K562 (cell line): ENCODE measurements at places on chromosomes 2 and 18. TPM values are rescaled to one million over a fixed set of nuclear protein-coding genes. Genes with fewer than 3 reads are reported as not detected.

GRCh38 chr2:223585666-223586065, 16.5 kb downstream of the SCG2 start:
- no peaks in the 10 kb centered on the region for H3K27me3 ChIP-seq
- H3K4me1 ChIP-seq = no peaks in the 10 kb centered on the region
- no peak for DNase-seq
- no peak overlapping the region for H3K27ac ChIP-seq
- no peak overlapping the region for H3K4me3 ChIP-seq
- H3K36me3 ChIP-seq = no peaks in the 10 kb centered on the region

DNA sequence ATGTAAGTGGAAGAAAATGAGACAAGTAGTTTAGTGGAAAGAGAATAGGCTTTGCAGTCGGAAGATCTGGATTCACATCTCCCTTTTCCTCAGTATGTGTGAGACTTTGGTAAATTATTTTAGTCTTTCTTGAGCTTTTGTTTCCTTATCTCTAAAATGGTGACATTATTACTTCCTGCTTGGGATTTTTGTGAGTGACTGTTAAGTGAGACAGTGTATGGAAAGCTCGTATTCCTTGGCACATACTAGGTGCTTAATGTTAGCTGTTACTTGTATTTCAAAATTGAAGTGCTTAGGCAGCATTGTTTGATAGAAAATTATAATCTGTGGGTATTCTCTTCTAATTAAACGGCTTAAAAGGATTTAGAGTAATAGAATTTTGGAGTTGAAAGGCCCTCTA, 2.0 kb downstream of the ZNF638 start:
- H3K36me3 ChIP-seq = peaks cover 35% of the 10 kb centered on the region
- peak overlapping the region; percentile 51; the same call in 2 of the 3 replicates for H3K27ac ChIP-seq
- DNase-seq = no peak
- peak overlapping the region; percentile 98 for H3K4me3 ChIP-seq
- H3K27me3 ChIP-seq = no peaks in the 10 kb centered on the region

- no peak overlapping the region for H3K27ac ChIP-seq
- no peak overlapping the region for H3K4me3 ChIP-seq
- no peaks in the 10 kb centered on the region for H3K36me3 ChIP-seq
- DNase-seq = no peak
Observed at GRCh38 chr2:184532551-184532950, 65.8 kb upstream of the ZNF804A start.

DNA sequence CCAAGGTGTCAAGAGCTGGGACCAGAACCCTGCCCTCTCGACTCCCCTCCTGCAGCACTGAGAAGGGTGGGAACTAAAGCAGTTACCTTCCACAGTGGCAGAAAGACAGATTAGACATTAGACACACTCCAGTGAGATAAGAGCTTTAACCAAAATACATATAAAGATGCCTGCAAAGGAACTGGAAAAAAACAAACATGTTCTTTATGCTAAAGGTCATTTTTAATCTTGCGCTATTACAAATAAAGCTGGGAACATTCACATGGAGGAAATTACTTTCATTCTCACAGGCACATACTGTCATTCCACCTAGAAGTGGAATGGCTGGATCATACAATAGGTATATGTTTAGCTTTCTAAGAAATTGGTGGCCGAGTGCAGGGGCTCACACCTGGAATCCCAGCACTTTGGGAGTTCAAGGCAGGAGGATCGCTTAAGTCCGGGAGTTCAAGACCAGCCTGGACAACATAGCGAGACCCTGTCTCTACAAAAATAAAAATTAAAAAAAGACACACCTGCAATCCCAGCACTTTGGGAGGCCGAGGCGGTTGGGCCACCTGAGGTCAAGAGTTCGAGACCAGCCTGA, 41.9 kb downstream of the C2orf76 start:
- no peaks in the 10 kb centered on the region for H3K27me3 ChIP-seq
- DNase-seq = no peak
- no peaks in the 10 kb centered on the region for H3K36me3 ChIP-seq

DNA sequence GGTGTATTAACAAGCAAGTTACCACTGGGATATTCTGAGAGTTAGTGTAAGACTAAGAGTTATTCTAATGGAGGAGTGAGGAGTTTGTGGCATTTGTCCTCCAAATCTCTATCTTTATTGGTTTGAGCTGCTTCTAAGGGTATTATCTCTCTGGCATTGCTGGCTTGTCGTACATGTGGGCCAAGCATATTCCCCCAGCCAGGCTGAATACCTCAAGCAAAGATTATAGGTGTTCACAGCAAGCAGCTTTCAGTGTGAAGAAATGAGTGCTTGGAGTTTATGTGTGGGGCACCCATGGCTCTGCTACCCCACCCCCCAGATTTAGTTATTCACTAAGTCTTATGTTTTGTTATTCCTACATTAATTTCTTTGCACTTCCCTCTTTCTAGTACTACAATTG, 193.6 kb upstream of the FANCL start:
- H3K4me3 ChIP-seq = no peak overlapping the region
- no peaks in the 10 kb centered on the region for H3K27me3 ChIP-seq
- H3K4me1 ChIP-seq = no peaks in the 10 kb centered on the region

- no peaks in the 10 kb centered on the region for H3K27me3 ChIP-seq
- H3K4me3 ChIP-seq = no peak overlapping the region
- peaks cover 92% of the 10 kb centered on the region for H3K36me3 ChIP-seq
- H3K4me1 ChIP-seq = no peaks in the 10 kb centered on the region
- no peak for DNase-seq
Observed at GRCh38 chr2:171042253-171042969, 113.4 kb downstream of the GORASP2 start.

- H3K27ac ChIP-seq = no peak overlapping the region
- no peaks in the 10 kb centered on the region for H3K4me1 ChIP-seq
- no peaks in the 10 kb centered on the region for H3K27me3 ChIP-seq
- no peaks in the 10 kb centered on the region for H3K36me3 ChIP-seq
- no peak for DNase-seq
- H3K4me3 ChIP-seq = no peak overlapping the region
Observed at GRCh38 chr18:57188851-57189557, 42.1 kb downstream of the BOD1L2 start.

- no peaks in the 10 kb centered on the region for H3K4me1 ChIP-seq
- H3K27me3 ChIP-seq = peaks cover 13% of the 10 kb centered on the region; the same call in 1 of the 3 replicates
- H3K36me3 ChIP-seq = no peaks in the 10 kb centered on the region
- no peak overlapping the region for H3K27ac ChIP-seq
- DNase-seq = no peak
- H3K4me3 ChIP-seq = no peak overlapping the region
Observed at GRCh38 chr18:13362607-13363006, 144.0 kb downstream of the LDLRAD4 start.

DNA sequence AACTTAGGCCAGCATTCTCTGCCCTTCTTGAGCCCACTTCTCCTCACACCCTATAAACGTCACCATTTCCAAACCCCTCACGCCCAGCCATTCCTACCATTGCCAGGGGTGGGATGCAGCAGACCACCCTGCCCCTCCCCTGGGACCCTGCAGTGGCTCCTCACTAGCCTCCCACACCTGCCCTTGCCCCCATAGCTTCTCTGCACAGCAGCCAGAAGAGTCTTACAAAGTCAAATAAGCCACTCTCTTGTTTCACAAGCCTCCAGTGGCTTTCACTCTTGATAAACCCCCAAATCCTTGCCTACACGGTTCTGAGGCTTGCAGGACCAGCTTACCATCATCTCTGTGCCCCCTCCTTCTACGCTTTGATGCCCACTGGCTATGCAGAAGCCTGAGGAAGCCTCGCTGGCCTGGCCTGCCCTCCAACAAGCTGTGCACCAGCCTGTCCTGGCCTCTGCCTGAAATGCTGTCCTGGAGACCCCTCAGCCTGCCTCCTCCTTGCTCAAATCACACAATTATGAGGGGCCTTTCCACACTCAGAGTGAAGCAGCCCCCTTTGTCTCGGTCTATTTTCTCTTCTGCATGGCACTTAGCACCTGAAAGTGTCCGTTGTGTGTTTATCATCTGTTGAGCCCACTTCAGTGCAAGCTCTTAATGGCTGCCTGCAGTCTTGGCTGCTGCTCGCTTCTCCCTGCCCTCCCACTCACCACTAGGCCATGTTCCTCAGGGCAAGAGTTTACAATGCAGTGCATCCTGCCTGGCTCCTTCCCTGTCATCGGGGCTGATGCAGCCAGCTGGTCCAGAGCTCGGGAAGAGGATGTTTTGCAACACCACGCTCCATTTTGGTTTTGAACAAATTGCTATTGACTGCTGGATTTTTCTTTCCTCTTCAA, 82.6 kb upstream of the RGPD5 start:
- no peak overlapping the region for H3K27ac ChIP-seq
- no peaks in the 10 kb centered on the region for H3K4me1 ChIP-seq
- H3K27me3 ChIP-seq = peaks cover 4% of the 10 kb centered on the region; the same call in 1 of the 2 replicates

- H3K27me3 ChIP-seq = no peaks in the 10 kb centered on the region
- no peaks in the 10 kb centered on the region for H3K4me1 ChIP-seq
- DNase-seq = no peak
- H3K4me3 ChIP-seq = no peak overlapping the region
- H3K27ac ChIP-seq = no peak overlapping the region
Observed at GRCh38 chr18:73283788-73284187, 416.0 kb upstream of the NETO1 start.

GRCh38 chr2:66433945-66434678, 813 bp upstream of the MEIS1 start:
- H3K27ac ChIP-seq = no peak overlapping the region
- H3K27me3 ChIP-seq = no peaks in the 10 kb centered on the region
- H3K36me3 ChIP-seq = peaks cover 8% of the 10 kb centered on the region; the same call in 2 of the 3 replicates
- H3K4me3 ChIP-seq = peak overlapping the region; percentile 50
- DNase-seq = peak; percentile 39

DNA sequence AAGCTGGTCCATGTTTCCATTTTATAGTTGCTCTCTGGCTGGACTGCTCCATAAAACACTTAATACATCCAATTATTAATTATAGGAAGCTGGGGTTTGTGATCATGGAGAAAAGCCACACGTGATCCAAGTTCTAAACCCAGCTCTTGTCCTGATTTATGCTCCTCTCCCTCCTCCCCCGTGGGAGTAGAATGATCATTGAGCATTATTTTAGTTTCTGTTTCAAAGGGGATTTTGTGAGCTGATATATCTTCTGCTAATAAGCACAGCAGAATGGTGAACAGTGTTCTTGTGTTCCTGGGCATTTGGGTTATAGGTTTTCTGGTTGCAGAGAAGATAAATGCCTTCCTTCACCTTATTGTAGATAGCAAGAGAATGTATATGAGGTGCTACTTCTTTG, 135.7 kb upstream of the TMEM200C start:
- DNase-seq = no peak
- H3K27me3 ChIP-seq = no peaks in the 10 kb centered on the region
- no peak overlapping the region for H3K27ac ChIP-seq
- H3K4me3 ChIP-seq = no peak overlapping the region
- H3K36me3 ChIP-seq = no peaks in the 10 kb centered on the region

- no peaks in the 10 kb centered on the region for H3K36me3 ChIP-seq
- H3K4me3 ChIP-seq = no peak overlapping the region
- no peaks in the 10 kb centered on the region for H3K4me1 ChIP-seq
Observed at GRCh38 chr2:102592601-102593000, 26.8 kb upstream of the SLC9A2 start.

DNA sequence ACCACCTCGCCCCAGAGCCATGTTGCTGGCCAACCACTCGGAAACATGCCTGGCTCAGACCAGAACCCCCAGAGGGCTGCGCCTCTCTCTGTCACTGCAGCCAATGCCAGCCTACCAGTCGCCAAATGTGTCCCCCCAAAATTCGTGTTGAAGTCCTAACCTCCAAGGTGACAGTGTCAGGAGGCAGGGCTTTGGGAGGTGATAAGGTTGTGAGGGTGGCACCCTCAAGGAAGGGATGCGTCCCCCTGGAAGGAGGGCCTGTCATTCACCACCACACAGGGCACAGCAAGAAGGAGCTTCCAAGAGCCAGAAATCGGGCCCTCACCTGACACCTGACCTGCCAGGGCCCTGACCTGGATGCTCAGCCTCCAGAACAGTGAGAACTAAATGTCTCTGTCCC, 291.9 kb upstream of the SALL3 start:
- H3K27ac ChIP-seq = no peak overlapping the region
- DNase-seq = no peak
- no peak overlapping the region for H3K4me3 ChIP-seq
- no peaks in the 10 kb centered on the region for H3K4me1 ChIP-seq
- peaks cover 26% of the 10 kb centered on the region for H3K27me3 ChIP-seq

Gene TEX44
- total RNA-seq = not detected in 2 replicates

Gene MYO5B
- 0.13 and 0.27 TPM in 2 replicates for total RNA-seq

Gene SIGLEC15
- not detected in 2 replicates for total RNA-seq

Gene WIPF1
- total RNA-seq = 3.8 and 4.9 TPM in 2 replicates

Gene MAIP1
- 26.6 and 26.7 TPM in 2 replicates for total RNA-seq

Gene HTR2B
- total RNA-seq = not detected in 2 replicates
